ENCODE measurements at places on chromosomes 11 and 22.

DNA sequence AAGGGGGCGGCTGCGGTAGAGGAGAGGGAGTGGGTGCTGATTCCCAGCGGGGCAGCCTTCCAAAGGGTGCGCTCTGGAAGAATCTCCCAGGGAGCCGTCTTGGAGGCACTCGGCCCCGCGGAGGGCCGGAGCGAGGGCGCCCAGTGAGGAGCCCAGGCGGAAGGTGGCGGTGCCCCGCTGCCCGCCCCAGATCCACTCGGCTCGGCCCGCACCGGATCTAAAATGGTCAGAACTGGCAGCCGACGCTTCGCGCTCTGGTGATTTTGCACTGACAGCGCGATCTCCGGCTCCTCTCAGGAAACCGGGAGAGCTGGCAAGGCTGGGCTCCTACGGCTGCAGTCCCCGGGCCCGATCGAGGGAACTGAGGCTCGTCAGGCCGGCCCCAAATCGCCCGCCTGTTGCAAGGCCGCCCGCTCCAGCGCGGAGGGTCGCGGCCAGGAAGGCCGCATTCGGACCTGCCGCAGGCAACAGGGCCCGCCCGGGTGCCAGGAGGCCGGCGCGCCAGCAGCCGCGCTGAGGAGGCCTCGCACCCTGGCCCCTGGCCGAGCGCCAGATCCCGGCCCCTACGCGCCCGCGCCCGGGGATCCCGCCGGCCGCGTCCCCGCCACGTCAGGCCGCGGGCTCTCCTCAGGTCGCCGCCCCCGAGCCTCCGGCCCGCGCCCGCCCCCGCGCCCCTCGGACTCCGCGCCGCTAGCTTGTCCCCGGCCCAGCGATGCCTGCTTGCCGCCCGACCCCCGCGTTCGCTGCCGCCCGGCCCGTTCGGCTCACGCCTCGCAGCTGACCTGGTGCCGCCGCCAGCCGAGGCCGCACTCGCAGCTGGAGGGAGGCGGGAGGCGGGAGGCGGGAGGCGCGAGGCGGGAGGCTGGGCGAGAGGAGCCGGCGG, at the start of gene KLHL22:
Gene KLHL22, minus strand, starts transcription at position 818 of the 883 bp plus-strand sequence. CDS start 6,584 bp downstream, outside the sequence.
- peak; percentile 26 for DNase-seq

- DNase-seq, result no peak
These were observed 114.4 kb downstream of the PTPRJ start for GRCh38 chr11:48094643-48095339.

GRCh38 chr11:130808541-130808940, 107.7 kb downstream of the SNX19 start:
- DNase-seq, result no peak

DNA sequence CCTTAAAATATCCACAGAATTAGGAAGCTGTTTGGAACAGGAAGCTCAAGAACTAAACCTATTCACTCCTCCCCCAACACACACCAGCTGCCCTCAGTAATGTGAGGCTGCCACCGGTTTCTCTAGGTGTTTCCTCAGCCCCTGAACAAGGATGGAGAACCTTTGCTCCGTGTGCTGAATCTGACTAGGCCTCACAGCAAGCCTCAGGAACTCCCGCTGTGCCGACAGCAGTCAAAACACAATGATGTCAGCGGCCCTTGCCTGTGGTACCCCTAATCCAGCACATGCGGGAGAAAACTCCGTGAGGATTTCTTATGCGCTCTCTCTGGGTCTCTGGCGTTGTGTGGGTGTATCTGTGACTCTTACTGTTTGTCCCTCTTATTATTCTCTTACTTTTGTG, 153.3 kb downstream of the EFCAB6 start:
- no peak for DNase-seq

DNA sequence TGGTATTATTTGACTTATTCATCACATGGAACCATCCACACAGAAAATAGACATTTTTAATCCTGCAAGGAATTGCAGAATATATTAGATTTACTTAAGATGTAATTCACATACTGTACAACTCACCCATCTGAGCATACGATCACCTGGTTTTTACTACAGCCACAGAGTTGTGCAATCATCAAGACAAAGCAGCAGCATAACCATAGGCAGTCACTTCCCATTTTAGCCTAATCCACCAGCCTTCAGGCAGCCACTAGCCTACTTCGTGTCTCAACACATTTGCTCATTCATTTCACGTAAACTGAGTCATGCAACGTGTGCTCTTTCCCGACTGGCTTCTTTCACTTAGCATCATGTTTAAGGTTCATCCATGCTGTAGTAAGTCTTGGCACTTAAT, 23.0 kb downstream of the PIWIL3 start:
- no peak for DNase-seq

DNA sequence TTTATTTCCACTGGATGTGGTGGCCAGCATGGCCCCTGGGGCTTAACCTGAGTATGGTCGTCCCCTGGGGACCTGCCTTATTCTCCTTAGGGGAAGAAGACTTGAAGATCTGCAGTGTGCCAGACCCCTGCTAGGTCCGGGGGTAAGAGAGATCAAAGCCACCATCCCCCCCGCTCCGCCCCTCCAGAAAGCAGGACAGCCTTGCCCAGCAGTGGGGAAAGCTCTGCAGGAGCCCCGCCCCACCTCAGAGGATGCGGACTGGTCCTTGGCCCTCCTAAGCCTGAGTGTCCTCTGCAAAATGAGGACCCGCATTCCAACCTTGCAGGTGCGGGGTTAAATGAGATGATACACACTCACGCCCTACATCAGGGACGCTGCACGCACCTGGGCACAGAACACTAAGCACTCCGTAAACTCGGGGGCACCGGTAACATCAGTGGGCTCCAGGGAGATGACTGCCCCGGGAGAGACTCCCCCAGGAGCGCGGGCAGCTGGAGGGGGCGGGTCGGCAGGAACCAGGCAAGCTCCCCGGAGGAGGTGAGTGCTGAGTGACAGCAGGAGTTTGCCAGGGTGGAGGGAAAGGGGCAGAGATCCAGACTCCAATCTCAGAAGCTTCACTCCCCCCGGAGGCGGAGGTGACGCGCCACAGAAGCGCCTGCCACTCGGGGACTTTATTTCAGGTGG, 564 bp upstream of the ANO1 start:
- no peak for DNase-seq

GRCh38 chr11:65090628-65091027, 5.4 kb upstream of the VPS51 start:
- no peak for DNase-seq

- DNase-seq, result no peak
These were observed 100.7 kb upstream of the BIRC3 start for GRCh38 chr11:102216433-102217075.

GRCh38 chr11:103661185-103661584, 375.3 kb upstream of the DDI1 start:
- no peak for DNase-seq

GRCh38 chr11:122910775-122911174, 28.2 kb downstream of the JHY start:
- DNase-seq, result no peak

DNA sequence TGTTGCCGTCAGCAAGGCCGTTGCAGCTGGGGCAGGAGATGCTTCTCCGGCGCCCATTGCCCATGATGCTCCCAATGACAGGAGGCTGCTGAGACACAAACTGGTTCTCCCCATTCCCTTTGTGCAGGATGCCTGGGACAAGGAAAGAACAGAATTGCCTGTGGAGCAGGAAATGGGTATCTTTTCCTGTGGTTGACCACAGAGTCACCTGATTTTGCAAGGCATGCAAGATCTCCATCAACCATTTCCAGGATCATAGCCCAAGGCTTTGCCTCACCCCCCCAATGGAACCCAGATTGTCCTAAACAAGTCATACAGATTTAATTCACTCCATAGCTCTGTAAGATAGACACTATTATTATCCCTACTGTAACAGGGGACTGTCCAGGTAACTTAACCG, 148.1 kb upstream of the NARS2 start:
- no peak for DNase-seq

GRCh38 chr22:45341498-45341897, 31.8 kb downstream of the FAM118A start:
- DNase-seq, result peak; percentile 42

GRCh38 chr22:39215426-39216142, 29.2 kb downstream of the PDGFB start:
- DNase-seq, result no peak

DNA sequence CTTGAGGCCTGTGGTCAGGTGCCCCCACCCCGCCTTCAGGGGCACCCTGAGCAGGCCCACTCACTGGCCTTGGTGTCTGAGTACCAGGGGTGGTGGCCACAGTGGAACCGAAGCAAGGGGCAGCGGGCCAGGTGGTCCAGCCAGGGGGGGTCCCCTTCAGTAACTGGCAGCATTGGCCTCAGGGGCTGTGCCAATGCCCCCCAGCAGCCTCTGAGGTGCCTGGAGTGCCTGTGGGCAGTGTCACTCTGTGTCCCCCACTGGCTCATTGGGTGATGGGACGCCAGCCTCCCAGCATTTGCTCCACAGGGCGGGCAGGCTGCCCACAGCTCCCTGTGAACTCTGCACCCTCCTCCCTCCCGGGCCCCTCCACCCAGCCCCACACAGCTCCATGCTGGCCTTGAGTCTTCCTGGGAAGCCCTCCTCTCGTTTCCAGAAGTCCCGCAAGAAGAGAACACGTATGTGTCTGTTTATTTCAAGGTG, 29.5 kb upstream of the CARS1 start:
- no peak for DNase-seq

GRCh38 chr11:65266210-65266609, 4.4 kb downstream of the POLA2 start:
- DNase-seq, result no peak

- no peak for DNase-seq
These were observed 93.8 kb upstream of the SESN3 start for GRCh38 chr11:95324826-95325225.

DNA sequence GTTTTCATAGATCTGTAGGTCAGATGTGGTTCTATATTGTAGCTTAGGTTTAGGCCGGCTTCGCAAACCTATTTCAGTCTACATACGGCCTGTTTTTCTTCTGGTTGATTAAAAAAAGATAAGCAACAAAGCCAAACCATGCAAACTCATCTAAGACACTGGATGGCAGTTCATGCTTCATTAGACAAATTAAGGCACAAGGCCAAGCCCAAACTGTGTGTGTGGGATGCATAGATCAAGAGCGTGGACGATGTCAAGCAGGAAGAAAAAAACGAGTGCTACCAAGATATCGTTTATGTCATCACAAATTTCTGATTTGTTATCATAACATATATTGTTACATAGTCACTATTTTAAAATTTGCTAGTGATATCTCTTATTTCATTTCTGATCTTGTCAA, 357.6 kb upstream of the KIRREL3 start:
- no peak for DNase-seq
